LHCN-M2 (cell line): ENCODE measurements at places on chromosomes 1 and 21. TPM values are rescaled to one million over a fixed set of nuclear protein-coding genes. Genes with fewer than 3 reads are reported as not detected.

CFAP45 gene
- total RNA-seq, result 0.34 and 1.2 TPM in 2 replicates

WNT3A gene
- total RNA-seq, result not detected in 2 replicates

KRTAP7-1 gene
- not detected in 2 replicates for total RNA-seq

ACTA1 gene
- 0.34 TPM in 1 of 2 replicates, not detected in the other for total RNA-seq

NBPF6 gene
- total RNA-seq, result not detected in 2 replicates

SLC66A1 gene
- 32.8 and 34.4 TPM in 2 replicates for total RNA-seq

AK5 gene
- total RNA-seq, result 426 and 430 TPM in 2 replicates

PROK1 gene
- not detected in 2 replicates for total RNA-seq

KCNJ9 gene
- total RNA-seq, result not detected in 2 replicates

EPHX1 gene
- 13.3 and 18.0 TPM in 2 replicates for total RNA-seq

DNA sequence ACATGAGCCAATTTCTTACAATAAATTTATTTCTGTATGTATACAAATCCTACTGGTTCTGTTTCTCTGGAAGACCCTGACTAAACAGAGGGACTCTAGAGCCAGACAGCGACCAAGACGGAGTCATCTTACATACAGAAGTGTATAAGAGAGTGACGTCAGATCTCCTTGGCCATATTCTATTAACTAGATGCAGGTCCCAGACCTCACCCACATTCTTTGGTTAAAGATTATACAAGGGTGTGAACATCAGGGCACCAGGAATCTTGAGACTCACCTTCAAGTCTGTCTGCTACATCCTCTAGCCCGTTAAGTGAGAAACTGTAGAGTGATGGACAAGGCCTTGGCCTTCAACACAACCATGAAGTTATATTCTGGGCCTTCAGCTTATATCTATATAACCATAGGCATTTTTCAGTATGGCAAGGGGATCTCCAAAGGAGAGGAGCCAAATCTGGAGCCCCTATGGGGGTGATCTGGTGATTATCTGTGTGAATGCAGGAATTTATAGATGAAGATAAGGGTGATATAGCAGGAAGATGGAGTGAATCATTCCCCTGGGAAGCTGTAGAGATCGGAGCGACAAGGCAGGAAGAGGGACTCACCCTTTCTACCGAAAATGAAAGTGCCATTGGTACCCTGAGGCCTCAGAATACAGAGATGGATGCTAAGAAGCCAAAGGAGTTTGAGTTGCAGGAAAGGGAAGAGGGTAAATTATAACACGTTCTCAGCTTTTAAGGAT is 83.9 kb downstream of the ADAMTS1 start:
- no peak for DNase-seq

DNA sequence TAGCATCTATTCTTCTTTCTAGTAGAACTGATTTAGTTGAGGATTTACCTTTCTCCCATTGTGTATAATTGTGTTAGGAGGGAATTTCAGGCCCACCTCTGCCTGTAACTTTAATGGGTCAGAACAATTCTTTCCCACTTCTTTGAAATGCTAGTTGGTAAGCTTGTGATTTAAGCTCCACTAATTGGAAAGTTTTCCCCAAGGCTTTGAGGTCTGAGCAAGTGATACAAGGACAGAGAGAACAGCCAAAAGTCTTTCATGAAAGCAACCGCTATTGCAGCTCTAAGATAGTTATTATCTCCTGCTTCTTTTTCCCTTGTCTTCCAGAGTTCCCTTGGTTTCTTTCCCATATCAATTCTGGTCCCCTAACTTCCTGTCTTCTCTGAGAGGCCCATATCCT is 38.7 kb upstream of the PDC start:
- DNase-seq, result no peak

GRCh38 chr1:31548534-31548906 is 27.8 kb upstream of the TINAGL1 start:
- DNase-seq, result no peak

DNA sequence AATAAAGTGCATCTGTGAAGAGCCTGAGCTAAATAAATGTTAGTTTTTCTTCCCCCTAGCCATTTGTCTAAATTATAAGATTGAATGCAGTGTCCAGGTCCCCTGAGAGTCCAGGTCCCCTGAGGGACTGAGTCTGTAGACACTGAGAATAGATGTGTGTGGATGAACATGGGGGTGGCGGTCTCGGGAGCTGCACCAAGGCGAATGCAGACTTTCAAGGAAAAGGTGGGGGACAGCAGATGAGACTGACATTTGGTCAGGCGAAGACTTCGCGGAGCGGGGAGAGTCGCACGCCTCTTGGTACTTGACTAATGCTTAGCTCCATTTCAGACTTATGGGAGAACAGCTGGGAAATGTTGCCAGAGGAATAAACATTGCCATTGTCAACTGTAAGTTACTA is 17.7 kb upstream of the MX2 start:
- DNase-seq, result no peak

- DNase-seq, result no peak
Observed at GRCh38 chr1:151312411-151312810, 14.8 kb downstream of the PI4KB start.

DNA sequence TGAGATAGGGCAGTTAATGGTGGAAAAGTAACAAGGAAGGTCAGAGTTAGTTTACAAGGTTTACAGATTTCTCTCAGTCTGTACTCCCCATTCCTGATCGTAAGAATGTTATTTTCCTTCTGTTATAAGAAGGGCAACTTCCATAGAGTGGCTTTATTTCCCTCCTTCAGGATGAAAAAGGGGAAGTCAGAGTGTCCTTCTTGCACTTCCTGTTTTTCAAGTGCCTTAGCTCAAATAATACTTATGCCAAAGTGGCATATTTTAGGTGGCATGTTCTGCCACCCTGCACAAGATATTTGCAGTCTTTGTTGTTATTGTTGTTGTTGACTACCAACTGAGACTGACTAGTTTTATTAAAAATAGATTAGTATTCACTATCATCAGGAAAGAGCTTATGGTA is 730.7 kb upstream of the ADGRL4 start:
- no peak for DNase-seq

DNA sequence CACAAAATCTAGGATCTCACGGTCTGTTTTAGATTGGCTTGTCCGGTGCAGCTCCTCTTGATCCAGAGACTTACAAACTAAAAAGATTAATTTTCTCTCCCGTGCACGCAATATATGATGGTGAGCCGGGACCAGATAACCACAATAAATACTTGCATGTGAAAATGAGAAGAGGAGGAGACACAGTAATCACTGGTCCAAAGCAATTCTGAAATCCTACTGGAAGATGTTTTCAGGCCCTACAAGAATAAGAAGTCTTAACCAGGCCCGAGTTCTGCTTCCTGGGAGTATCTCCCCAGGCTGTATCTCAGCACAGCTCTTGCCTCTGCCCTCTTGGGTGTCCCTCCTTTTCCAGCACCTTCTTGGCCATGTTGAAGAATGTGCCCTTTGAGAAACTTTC is 1.0 kb upstream of the WDR4 start:
- no peak for DNase-seq

DNA sequence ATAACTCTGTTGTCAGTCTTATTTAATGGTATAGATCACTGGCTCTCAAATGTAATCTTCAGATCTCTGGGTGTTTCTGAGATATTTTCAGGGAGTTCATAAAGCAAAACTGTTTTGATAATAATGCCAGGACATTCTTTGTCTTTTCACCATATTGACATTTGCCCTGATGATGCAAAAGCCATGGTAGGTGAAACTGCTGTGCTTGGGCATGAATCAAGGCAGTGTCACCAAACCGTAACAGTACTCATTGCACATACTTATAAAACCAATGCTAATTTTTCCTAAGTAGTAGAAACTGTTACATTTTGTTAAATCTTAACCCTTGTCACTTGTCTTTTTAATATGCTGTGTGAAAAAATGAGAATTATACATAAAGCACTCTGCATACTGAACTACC is 76.0 kb downstream of the RPS6KC1 start:
- peak; percentile 64 for DNase-seq

- no peak for DNase-seq
Observed at GRCh38 chr1:94921977-94922376, 4.9 kb downstream of the CNN3 start.

DNA sequence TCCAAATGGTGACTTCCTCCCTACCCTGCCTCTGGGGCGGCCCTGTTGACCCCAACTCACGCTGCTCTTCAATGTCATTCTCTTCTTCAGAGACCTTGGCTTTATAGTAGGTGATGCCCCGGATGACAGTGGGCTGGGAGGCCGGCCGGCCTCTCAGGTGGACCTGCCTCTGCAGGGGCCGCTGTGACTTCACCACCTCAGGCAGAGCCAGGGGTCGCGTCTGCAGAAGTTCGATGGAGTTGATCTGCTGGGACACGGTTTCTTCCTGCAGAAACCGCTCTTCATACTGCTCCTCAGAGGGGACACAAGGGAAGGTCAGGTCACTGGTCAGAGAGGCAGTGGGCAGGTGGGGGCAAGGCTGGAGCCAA is 23.6 kb downstream of the OLFML2B start:
- DNase-seq, result no peak

- DNase-seq, result no peak
Observed at GRCh38 chr1:83742446-83742845, 256.5 kb downstream of the TTLL7 start.

- no peak for DNase-seq
Observed at GRCh38 chr1:231317306-231318014, 20.2 kb downstream of the EXOC8 start.

DNA sequence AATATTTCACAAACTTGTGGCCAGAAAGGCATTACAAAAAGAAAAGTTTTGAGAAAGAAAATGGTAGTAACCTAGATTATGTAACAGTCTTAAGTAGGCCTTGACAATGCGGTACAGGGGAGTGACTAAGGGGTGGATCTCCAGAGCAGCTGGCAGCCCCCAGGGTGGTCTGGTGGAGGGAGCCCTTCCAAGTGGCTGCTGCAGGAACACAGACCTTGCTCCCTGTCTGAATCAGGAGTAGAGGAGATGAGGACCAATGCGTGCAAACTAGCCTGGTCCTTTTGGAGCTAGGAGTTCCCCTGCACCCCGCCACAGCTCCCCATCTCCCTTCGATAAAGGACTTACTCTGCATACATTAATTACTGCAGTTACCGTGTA is 189.0 kb downstream of the NFIA start:
- no peak for DNase-seq

GRCh38 chr1:18324246-18324645 is 156.5 kb upstream of the KLHDC7A start:
- no peak for DNase-seq

DNA sequence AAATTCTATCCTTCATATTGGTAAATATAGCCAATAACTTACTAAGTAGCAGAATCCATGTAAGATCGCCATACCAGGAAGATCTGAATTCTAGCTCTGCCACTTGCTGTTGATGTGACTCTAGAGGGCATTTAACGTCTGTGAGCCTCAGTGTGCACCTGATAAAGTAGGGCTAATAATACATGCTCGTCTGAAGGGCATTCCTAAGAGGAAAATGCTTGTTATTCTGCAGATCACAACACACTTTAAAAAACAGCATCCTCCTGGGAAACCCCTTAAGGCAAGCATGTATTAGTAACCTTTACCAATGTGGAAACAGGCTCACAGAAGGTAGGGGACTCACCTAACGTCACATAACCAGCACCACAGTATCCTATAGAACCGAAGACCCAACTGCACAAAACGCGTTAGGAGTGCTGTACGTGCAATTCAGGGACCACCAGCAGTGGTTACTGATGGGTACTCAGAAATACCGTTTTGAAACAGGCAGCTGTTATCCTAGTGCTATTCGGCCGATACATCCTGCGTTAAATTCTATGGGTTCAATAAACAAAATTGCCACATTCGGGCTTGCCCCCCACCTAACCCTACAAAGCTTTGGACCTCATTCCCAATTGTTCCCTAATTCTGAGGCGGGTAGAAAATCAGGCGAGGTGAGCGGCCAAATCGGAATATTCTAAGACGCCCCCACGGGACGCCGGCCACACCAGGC is 758 bp downstream of the DEPDC1 start:
- peak; percentile 9 for DNase-seq

- DNase-seq, result no peak
Observed at GRCh38 chr1:75396260-75396659, 214.7 kb downstream of the SLC44A5 start.
